ENCODE measurements at places on chromosomes 3 and 15.

- DNase-seq, result no peak
These were observed 62.7 kb downstream of the TIGIT start for GRCh38 chr3:114356525-114356924.

DNA sequence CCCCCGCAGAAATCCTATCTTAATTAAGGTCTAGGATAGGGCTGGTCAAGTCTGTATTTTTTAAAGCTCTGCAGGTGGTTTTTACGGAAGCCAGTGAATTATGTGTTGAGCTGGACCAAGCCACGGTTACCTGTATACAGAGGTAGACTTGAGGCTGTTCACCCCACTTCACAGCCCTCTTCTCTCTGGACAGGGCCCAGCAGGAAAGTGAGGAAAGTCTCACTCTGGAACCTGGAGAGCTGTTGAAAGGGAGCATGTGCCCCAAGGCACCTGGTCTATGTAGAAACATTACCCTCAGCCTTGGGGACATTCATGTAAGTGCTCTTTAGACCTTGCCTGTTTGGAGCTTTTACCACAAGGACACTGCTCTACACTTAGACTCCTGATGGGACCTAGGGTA lies 6.9 kb downstream of the SEMA5B start:
- DNase-seq, result no peak

DNA sequence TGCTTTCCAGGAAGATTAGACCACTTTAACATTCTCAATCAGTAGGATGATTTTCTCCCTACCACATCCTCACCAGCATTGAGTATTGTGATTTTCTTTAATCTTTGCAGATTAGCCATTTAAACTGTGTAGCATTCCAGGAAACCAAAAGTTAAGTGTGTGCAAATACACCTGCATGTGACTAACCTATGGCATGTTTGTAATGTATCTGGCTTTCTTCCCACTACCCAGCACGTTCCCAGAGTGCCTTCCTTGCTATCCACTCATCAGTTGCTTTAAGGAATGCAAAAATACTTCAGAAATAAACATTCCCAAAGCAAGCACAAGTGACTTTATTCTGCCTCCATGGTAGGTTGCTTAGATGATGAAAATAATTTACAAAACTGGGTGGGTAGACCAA lies 74.2 kb downstream of the ATG7 start:
- DNase-seq, result no peak

DNA sequence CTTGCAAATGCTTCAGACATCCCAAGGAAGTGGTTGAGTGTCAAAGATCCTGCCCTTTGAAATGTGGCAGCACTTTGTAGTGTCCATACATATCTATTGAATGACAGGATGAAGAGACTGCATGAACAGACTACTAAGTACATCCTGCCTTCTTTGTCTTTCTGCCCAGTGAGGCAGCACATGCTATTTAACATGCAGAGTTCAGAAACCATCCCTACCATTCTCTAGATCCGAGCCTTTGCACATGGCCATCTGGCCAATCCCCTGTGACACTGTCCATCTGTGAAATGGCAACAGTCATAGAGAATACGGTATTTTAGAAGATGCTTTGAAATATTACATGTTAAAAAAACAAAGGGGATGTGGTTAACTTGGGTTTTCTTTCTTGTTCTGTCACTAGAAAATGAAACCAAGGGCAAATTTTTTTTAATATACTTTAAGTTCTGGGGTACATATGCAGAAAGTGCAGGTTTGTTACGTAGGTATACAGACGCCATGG lies 519.6 kb downstream of the NTRK3 start:
- no peak for DNase-seq

GRCh38 chr15:77571181-77571580 lies 61.5 kb downstream of the LINGO1 start:
- no peak for DNase-seq

GRCh38 chr3:101518421-101518871 lies 5.4 kb upstream of the SENP7 start:
- DNase-seq, result no peak

DNA sequence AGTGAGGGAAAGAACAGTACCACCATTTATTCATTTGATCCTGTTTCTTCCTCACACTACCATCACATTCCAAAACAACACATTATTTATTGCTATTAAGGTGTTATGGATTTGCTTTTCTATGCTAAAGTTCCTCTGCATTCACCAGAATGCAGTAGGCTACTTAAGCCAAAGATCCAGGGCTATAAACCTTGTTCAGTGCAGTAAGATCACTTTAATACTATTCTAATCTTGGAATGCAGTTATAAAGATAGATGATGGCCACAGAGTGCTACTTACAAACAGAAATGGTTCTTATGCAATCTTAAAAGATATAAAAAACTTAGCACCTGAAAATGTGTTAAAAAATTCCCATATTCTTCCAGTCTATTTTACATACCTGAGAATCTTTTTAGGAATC lies 107.5 kb upstream of the TSPAN3 start:
- DNase-seq, result no peak

GRCh38 chr15:53218666-53219580 lies 428.8 kb upstream of the ONECUT1 start:
- no peak for DNase-seq

GRCh38 chr15:52287114-52287513 lies 8.5 kb downstream of the MYO5C start:
- DNase-seq, result peak; percentile 32

DNA sequence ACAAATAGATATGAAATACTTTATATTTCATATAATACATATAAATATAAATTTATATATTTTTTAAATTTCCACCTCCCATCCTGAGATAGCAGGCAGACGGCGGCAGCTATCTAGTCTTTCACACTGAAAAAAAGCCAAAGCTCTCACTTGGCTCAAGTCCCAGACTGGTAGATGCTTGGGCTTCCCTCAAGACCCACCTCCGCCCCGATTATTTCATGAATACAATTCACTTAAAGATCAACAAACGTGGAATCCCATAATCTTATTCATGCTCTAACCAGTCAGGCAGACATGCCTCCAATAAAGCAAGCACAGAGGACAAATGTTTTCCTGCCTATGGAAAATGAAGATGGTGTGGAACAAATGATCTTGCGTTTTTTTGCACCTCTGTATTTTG lies 275.9 kb upstream of the NR2F2 start:
- no peak for DNase-seq

DNA sequence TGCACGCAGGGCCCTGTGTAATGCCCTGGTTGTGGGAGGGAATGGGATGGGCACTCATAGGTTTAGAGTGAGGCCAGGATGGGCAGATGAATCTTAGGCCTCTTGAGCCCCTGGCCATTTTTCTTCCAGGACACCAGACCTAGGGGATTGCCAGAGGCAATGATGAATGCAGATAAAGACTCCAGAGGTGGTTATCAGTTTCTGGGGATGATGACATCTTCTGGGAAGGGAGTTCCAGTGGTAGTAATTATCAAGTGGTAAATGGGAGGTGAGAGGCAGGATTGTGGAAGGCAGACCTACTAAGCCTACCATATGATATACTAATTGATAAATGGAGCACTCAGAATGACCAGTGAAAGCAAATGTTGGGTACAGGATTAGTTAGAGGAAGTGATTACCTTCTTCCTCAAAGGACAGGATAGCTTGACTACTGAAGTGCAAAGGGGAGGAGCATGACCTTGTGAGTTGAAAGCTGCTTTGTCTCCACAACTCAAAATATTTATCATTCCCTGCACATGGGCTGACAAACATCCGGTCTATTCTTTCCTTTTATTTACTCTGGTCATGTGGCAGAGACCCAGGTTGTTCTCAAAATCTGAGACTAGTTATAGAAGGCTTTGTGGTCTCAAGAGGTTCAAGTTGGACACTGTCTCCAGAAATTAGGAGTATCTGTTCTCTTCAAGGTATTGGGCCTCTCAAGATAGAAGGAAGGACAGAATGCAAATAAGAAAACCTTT lies 10.2 kb upstream of the MAPK6 start:
- no peak for DNase-seq

DNA sequence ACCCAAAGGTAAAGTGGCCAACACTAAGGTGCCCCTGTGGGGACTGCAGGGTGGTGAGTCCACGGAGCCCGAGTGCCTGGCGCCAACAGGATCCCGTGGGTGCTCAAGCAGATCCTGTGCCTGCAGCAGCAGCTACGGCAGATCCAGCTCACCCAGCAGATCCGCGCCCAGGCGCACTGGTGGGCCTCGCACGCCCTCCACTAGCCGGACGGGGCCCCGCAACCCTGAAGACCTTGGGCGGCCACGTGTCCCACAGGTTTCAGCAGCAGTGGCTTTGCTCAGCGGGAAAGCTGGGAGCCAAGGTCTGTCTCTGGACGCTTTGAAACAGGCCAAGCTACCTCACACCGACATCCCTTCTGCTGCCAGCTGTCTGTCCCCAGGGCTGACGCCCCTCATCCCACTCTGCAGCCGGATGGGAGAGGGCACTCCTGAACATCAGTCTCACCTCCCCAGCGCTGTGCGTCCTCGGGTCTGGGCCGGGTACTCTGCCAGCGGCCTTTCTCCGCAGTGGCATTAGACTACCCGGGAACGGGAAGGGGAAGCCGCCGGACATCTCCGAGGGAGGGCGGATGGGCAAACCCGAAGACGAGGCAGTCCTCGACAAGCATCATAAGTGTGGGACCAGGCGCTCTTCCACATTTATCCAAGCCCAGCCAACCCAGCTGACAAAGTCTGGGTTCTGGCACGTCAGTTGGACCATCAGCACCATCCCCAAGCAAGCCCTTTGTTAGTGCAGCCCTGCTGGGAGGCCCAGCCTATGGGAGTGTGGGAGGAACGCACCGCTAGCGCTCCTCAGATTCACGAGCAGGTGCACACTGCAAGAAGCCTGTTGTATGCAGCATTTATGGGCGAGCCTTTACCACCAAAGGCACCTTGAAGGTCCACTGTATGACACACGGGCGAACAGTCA lies 212.6 kb upstream of the UBE2E2 start:
- DNase-seq, result no peak

DNA sequence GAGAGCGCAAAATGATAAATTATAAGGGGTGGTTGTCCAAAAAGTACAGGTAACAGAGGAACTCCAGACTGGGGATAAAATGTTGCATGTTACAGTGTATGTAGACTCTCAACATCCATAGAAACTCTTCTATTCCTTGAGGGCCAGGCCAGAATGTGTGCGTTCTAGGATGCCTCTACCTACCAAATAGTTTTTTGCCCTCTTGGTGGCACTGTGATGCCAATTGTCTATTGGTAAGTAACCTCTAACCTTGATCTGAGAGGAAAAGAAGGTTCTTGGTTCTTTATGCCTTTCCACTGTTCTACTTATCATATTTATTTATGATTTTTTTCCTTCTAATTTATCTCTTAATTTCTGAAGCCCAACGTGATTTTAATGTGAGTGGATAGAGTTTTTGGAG lies 424.6 kb downstream of the GRM7 start:
- DNase-seq, result no peak

- no peak for DNase-seq
These were observed 41.6 kb upstream of the DUSP7 start for GRCh38 chr3:52097851-52098507.

- peak; percentile 91 for DNase-seq
These were observed at the start of gene SCAMP2 for GRCh38 chr15:74873036-74873755. TSS of gene SCAMP2 (minus strand) at chr15:74873365. CDS start at chr15:74873255, 110 bp downstream.

DNA sequence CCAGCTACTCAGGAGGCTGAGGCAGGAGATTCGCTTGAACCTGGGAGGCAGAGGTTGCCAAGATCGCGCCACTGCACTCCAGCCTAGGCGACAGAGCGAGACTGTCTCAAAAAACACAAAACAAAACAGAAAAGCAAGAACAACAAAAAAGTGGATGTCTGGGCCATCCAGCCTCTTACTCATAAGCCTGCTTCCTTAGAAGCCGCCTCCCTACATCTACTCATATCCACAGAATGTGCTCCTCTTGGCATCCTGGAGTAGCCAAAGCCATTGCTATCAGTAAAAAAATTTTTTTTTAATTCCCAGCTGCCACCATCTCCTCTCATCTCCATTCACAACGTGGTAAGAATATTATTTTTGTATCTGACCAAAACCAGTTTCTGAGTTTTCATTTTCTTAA lies 10.8 kb downstream of the ZSCAN2 start:
- DNase-seq, result no peak

DNA sequence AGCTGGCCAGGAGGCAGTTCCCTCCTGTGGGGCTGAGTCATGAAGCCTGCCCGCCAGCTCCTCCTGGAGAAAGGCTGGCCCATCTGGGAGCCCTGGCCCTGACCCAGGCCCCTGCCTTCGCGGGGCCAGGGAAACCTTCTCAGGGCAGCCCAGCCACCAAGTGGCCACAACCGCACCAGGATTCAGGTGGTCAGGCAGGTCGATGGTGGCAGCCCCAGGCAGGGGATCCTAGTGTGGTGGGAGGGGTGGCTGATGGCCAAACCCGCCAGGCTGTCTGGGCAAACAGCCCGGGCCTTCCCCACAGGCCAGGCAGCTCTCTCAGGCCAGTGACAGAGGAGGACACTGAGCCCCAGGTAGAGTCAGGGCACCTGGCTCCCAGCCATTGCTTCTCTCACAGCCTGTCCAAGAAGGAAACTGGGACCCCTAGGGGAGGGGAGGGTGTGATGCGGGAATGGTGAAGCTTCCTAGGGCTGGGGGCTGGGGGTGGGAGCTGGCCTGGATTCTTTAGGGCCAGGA lies 1.2 kb downstream of the TWF2 start:
- no peak for DNase-seq

- DNase-seq, result no peak
These were observed 275.4 kb downstream of the ABHD5 start for GRCh38 chr3:43966126-43966525.

GRCh38 chr3:123880998-123881561 lies 3.1 kb downstream of the MYLK start:
- DNase-seq, result peak; percentile 19

GRCh38 chr3:188516515-188516914 lies 362.6 kb downstream of the LPP start:
- DNase-seq, result no peak

GRCh38 chr3:196754091-196754981 lies 14.7 kb downstream of the PAK2 start:
- no peak for DNase-seq

DNA sequence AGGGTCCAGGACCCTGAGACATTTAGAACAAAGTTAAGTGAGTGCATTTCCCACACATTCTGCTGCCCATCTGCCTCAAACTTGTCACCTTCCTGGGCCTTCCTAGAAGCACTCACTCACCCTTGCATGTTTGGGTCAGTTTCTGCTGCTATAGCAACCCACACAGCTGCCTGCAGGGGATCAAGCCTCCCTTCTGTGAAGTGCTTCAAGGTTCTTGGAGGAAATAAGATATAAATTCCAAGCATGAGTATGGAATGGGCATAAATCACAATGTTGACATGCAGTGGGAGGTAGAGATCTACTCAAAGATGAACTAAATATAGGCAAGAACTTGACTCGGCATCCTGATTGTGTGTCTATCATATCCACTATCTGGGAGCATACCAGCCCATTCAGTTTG lies 140.4 kb downstream of the SLC9A9 start:
- no peak for DNase-seq

DNA sequence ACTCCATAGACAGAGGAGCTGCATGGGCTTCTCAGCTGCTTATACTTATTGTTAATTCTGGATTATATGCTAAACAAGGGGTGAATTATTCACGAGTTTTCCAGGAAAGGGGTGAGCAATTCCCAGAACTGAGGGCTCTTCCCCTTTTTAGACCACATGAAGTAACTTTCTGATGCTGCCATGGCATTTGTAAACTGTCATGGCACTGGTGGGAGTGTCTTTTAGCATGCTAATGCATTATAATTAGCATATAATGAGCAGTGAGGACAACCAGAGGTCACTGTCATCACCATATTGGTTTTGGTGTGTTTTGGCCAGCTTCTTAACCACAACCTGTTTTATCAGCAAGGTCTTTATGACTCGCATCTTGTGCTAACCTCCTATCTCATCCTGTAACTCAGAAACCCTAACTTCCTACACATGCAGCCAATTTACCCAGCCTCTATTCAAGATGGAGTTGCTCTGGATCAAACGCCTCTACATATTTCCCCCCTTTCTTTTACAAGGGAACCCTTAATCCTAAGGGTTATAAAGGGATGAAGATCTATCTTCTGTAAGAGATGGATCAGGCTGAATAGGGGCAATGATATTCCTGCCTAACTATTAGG lies 12.1 kb upstream of the DMXL2 start:
- DNase-seq, result no peak

Measured in NCI-H526 treated with DMSO at 0.1 percent for 48 hours (cell line).